ENCODE measurements at places on chromosomes 4 and X.

DNA sequence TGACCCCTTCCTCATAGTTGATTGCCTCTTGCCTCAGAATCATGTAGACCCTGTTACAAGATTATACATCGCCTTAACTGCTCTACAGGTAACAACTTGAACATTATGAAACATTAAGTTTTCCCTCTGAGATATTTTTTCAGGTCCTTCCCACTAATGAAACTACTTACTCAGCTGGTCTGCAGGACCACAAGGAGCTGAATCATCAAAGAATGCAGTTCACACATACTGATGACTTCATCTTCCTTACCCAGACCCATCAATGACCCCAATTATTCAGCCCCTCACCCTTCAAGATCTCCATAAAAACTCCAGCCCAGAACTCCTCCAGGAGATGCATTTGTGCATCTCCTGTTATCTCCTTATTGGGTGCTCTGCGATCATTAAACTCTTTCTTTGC lies 720.9 kb downstream of the RAPGEF2 start:
- no peak for DNase-seq

DNA sequence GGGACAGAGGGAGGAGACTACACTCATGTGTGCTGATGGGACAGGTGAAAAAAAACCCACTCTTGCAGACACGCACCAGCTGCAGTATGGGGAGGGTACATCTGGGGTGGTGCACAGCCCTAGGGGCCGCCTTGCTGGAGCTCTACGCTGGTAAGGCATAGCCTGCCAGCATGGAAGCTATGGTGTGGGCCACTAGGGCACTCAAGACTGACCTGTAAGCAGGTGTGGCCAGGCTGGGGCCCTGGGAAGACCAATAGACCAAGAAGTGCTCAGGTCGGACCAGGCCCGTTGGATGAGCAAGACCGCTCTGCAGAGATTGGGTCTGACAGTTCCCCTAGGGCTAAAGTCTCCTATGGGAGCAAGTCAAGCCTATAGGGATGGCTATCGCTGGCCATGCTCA lies 314.8 kb downstream of the FAM47A start:
- no peak for DNase-seq

DNA sequence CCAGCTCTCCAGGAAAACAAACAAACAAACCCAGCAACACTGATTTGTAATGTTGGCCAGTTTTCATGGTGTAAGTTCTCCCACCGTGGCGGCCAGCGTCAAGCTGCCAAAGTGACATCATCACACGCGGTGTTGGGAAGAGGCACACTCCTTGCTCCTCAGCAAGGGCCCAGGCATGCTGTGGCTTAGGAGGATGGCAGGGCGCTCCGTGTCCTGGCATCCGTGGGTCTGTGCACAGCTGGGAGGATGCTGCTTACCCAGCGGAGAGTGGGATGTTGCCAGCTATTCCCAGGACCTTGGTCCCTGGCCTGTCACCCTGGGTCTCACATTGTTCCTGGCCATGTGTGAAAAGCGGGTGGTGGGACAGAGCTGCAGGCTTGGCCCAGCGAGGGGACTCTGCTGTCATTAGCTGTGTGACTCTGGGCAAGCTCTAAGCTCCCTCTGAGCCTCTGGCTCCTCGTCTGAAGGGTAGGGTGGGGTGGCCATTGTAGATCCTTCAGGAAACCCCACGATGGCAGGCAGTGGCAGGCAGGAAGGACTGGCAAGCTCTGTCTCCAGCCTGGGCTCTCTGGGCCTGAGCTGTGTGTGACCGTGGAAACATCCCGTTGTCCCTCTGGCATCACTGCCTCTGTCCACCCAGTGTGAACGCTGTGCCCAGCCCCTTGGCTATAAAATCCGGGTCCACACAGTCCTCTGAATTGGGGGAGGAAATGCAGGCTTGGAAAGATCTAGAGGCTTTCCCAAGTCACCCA lies 10.8 kb downstream of the PSAPL1 start:
- peak; percentile 91 for DNase-seq

GRCh38 chr4:155415662-155416061 lies 38.9 kb upstream of the MAP9 start:
- DNase-seq = no peak

DNA sequence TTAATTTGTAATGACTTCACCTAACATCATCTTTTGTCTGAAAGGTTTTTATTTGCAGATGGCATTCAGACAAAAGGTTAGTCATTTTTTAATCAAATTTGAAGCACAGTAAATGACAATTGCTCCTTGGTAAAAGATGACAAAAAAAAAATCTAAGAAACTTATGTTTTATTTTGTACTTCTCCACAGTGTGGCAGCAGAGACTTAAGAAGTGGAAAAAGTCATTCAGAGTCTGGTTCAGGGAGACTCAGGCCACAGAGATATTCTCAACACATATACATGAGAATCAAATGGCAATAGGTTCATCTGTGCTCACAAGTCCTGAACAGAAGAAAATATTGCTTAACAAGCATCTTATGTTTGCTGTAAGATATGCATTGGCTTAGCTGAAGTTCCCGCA lies 436.2 kb downstream of the KCNIP4 start:
- peak; percentile 51 for DNase-seq

GRCh38 chr4:141275834-141276233 lies 55.1 kb downstream of the ZNF330 start:
- DNase-seq = no peak

GRCh38 chrX:154356596-154356995 lies 17.8 kb downstream of the FLNA start:
- DNase-seq = no peak

DNA sequence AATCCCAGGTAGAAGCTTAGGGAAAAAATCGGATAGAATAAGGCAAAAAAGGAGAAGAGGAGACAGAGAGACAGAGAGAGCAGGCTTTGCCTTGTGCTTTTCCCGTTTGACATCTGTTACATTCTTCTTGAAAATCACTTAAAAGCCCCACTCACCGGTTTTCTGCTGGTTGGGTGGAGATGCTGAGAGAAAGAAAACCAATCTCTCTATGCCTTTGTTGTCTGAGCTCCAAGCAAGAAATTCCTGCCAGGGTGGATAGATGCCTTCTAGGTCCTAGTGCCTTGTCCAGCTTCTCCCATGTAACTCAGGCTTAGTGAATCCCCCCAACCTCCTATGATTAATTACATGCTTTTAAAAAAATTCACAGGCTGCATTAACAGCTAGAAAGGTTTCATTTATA lies at the start of gene DCX:
Gene DCX, minus strand, starts transcription at position 210 of the 400 bp plus-strand sequence. CDS start 1,794 bp downstream, outside the sequence.
- DNase-seq = peak; percentile 66

- DNase-seq = peak; percentile 95
Observed at GRCh38 chr4:52234561-52235440, 183.7 kb downstream of the SPATA18 start.

GRCh38 chr4:12123707-12124106 lies 695.0 kb upstream of the HS3ST1 start:
- peak; percentile 31 for DNase-seq

DNA sequence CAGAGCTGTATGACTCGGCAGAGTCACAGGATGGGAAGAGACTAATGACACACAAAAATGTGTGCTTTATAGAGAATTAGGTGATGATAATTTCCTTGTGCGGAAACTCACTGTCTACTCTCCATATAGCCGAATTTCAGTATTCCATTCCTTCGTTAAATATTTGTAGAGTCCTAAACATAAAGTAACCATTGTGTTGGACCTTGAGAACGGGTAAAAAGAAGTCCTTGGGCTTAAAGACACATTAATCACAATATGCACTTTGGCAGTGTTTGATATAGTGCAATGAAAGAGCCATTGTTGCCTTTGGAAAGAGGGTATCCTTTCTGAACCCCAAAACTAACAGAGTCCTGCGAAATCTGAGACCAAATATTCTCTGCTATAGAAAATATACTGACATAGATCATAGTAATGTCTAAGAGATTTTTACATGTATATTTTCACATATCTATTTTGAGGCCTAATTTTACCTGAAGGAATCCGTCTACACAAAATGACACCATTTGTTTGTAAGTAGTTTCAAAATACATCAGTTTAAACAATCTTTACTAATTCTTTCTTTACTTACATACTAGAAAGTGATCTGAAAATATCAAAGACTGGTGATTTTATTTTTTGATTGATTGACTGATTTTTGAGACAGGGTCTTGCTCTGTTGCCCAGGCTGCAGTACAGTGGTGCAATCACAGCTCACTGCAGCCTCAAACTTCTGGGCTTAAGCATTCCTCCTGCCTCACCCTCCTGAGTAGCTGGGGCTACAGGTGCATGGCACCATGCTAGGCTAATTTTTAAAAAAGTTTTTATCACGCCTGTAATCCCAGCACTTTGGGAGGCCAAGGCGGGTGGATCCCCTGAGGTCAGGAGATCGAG lies 296.8 kb downstream of the DCTD start:
- DNase-seq = no peak

DNA sequence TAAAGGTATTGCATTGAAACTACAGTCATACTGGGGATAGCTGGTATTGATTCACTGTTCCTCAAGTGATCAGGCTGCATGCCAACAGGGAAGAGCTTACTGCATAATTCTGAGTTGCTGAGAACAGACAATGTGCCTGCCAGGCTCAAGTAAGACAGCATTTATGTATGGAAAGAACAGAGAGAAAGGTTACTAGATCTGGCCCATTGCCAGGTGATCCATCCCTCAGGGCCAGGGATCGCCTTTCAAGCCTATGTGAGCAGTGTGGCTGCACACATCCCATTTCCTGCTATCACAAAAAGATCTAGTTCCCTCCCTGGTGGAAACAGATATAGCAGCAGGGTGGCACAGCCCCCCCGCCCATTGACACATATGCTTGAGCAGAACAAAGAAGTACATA lies 254.0 kb downstream of the TMA16 start:
- peak; percentile 7 for DNase-seq

DNA sequence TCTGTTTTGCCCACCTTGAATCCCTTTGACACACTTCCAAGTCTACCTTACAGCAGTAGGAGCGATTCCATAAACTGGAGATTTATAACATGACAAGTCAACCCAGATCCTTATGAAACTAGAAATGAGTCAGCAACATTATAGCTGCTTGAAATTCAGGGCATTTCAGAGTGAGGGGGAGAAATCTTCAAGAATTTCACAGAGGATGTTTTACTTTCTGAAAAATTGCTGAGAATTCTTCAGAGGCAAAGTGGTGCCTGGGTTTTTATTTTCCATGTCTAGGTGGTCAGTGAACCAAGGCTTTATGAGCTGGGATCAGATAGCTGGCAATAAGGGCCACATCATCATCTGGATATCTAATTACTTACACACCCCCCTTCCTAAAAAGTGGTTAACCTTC lies 119.8 kb downstream of the PPARGC1A start:
- DNase-seq = no peak

GRCh38 chr4:54683616-54684346 lies 26.0 kb downstream of the KIT start:
- peak; percentile 26 for DNase-seq

GRCh38 chr4:93394545-93395081 lies 433.9 kb upstream of the ATOH1 start:
- peak; percentile 72 for DNase-seq

- DNase-seq = peak; percentile 23
Observed at GRCh38 chrX:106436691-106437090, 175.1 kb upstream of the RADX start.

DNA sequence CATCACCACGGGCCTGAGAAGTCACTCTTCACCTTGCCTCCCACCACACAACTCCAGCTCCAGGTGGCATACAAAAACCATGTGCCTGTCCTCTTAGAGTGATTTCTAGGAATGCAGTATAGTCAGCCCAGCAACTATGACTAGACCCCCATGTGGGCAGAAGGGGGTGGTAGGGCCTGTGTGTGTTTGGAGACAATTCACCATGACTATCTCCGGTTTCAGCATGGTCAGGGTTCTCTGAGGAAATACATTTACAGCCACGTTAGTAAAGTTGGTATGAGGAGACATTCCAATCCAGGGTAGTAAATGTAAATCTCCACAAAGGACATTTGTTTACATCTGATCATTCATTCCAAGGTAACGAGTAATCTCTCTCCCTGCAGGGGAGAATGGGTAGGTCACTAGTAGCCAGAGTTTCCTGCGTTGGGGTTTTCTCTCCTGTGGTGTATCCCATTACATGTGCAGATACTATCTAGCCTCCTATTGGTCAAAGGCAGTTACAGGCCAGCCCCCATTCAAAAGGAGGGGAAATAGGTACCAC lies 4.2 kb upstream of the MTMR1 start:
- DNase-seq = no peak

DNA sequence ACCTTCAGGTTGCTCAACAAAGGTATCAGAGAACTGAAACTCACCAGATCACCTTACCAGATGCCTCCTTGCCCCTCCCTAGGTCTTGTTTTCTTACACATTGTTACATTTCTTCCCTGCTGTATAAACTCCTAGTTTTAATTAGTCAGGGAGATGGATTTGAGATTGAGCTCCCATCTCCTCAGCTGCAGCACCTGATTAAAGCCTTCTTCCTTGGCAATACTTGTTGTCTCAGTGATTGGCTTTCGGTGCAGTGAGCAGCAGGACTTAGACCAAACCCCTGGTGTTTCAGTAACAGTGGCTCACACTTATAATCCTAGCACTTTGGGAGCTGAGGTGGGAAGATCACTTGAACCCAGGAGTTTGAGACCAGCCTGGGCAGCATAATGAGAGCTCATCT lies 42.5 kb upstream of the KLHL8 start:
- no peak for DNase-seq

DNA sequence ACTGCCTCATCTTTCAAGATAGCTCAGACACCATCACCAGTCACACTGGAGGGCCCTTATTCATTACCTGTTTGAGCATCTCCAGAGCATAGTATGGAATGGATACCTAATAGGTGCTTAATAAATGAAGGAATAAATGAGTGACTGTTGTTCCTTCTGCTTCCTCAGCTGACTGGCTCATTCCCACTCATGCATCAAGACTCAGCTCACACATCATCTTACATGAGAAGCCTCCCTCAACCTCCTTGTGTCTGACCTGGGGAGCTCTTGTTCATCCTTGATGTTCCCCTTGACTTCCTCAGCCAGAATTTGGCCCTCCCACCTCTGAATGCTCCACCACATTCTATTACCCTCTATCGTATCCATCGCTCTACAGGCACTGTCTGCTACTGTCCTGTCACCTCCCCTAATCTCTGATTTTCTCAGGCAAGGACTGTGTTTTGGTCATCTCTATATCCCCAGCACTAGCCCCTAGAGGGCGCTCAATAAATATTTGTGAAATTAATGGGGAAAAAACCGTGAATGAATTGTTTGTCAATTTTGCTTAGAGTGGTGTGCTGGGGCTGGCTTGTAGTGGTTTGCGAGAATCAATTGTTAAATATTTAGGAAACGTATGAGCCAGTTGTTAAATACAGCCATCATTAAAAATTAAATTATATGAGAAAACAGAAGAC lies 88.3 kb downstream of the NHSL2 start:
- DNase-seq = peak; percentile 36

- DNase-seq = no peak
Observed at GRCh38 chrX:150879855-150880807, 18.3 kb downstream of the CD99L2 start.

GRCh38 chr4:19005211-19005610 lies 983.7 kb upstream of the LCORL start:
- no peak for DNase-seq

Measured in muscle of leg (tissue), 16 donors.